ENCODE measurements at places on chromosomes 11 and 22. TPM values are rescaled to one million over a fixed set of nuclear protein-coding genes. Genes with fewer than 3 reads are reported as not detected.

- no peak for DNase-seq
Observed at GRCh38 chr11:17604915-17605233, 57.8 kb downstream of the OTOG start.

GRCh38 chr11:116415095-116415494 is 357.7 kb downstream of the BUD13 start:
- no peak for DNase-seq

- no peak for DNase-seq
Observed at GRCh38 chr11:122731500-122731913, 76.0 kb downstream of the UBASH3B start.

GRCh38 chr11:119897576-119897975 is 168.6 kb upstream of the NECTIN1 start:
- DNase-seq, result no peak

GRCh38 chr11:134480136-134480712 is 68.2 kb upstream of the B3GAT1 start:
- DNase-seq, result no peak

GRCh38 chr11:134557571-134558257 is 145.7 kb upstream of the B3GAT1 start:
- no peak for DNase-seq

- no peak for DNase-seq
Observed at GRCh38 chr22:47286590-47286989, 524.1 kb downstream of the TBC1D22A start.

- DNase-seq, result peak; percentile 86
Observed at GRCh38 chr11:68127714-68128681, 6.8 kb upstream of the CHKA start.

- DNase-seq, result no peak
Observed at GRCh38 chr11:44335052-44335760, 25.3 kb upstream of the ALX4 start.

GRCh38 chr11:106842134-106842533 is 176.1 kb downstream of the GUCY1A2 start:
- DNase-seq, result no peak

DNA sequence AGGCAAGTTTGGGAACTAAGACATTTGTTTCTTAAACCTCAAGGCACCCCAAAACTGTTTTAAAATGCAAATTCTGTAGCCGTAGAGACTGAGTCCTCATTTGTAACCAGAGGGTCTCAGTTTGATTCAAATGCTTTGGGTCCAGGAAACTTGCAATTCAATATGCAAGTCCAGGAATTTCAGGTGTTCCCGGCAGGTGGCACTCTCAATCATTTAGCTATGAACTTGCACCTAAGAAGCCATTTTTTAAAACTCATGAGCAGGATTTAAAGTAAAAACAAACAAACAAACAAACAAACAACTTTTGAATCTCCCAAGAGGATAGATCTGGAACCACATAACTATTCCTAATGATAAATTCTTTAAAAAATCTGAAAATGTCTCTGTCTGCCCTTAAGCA is 8.7 kb upstream of the ABTB2 start:
- no peak for DNase-seq

DNA sequence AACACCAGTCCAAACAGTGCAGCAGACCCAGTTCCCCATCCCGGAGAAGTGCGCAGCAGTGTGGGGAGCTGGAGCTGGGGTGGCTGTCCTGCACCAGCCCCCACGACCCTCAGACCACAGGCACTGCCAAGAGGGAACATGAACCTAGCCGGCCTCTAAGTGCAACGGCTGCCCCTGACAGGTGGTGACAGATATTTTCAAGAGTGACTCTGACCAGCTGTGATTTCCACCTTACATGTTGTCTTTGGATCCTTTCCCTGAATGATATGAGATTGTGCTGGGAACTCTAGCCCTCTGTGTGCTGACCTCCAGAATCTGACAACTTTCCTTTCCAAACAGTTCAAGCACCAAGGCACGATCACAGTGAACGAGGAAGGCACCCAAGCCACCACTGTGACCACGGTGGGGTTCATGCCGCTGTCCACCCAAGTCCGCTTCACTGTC is 12.6 kb downstream of the SERPIND1 start:
- no peak for DNase-seq

- DNase-seq, result no peak
Observed at GRCh38 chr11:66239998-66240780, 28.2 kb upstream of the RAB1B start.

- DNase-seq, result no peak
Observed at GRCh38 chr11:76835928-76836612, 24.6 kb upstream of the ACER3 start.

DNA sequence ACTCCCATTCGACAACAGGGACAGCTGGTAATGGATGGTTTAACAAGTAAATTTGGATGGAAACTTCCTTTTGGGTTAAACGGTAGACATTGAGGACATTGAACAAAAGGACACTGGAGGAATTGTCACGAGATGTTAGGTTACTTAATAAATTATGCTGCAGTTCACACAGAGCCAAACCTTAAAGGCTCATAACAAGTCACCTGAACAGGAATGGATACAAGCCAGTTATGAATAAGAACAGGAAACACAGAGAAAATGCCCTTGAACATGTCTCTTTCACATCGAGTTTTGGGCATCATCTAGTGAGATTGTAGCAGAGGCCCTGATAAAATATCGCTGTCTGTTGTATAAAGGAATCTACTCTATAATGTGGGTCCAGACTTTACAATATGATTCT is 65.6 kb downstream of the CD44 start:
- no peak for DNase-seq

DNA sequence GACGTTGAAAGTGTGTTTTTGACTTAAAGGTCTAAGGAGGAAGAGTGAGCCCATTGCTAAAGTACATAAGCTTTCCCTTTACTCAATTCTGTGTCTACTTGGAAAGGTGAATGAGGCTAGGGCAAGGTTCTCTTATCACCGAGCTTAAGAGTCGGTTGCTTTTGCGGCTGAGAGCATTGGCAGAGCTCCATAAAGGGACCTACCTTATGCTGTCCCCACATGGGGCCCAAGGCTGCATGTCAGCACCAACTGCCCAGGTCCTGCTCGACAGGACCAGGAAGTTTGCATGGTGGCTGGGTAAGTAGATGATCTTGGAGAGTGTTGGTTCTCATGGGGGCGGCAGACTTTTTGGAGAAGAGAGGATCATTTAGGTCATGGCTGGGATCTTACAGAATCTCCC is 91.2 kb downstream of the ZBTB16 start:
- peak; percentile 60 for DNase-seq

GRCh38 chr11:12701811-12702592 is 27.8 kb downstream of the TEAD1 start:
- no peak for DNase-seq

DNA sequence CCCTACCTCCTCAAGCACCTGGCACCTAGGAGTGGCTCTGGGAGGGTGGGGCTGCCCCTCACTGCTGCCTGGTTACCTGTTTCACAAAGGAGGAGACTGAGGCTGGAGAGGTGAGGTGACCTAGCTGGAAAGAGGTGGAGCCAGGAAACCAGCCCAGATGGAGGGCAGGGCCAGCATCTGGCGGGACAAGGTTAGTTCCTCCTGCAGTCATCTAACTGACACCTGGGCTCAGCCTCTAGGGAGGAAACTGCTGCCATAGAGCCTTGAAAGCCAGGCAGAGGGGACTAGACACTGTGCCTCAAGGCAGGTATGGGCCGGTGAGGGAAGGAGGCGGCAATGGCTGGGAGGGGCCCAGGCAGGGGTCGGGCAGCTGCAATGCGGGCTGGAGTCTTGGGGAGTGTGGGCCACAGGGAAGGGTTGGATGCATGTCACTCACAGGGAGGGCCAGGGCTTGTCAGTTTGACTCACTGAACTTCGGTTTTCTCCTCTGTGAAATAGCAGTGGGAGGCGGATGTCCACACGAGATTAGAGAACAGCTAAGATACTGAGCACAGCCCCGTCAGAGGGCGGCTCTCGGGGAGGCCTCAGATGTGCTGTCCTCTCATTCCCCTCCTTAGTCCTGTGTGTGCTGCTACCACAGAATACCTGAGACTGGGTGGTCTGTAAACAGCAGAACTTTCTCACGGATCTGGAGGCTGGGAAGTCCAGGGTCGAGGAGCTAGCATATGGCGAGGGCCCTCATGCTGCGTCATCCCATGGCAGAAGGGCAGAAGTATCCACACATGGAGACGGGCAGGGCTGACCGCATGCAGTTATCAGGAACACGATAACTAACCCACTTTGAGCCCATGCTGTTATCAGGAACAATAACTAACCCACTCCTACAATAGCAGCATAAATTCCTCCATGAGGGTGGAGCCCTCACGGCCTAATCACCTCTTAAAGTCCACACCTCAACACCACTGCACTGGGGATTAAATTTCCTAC is 16.1 kb downstream of the MGAT3 start:
- DNase-seq, result peak; percentile 60

DNA sequence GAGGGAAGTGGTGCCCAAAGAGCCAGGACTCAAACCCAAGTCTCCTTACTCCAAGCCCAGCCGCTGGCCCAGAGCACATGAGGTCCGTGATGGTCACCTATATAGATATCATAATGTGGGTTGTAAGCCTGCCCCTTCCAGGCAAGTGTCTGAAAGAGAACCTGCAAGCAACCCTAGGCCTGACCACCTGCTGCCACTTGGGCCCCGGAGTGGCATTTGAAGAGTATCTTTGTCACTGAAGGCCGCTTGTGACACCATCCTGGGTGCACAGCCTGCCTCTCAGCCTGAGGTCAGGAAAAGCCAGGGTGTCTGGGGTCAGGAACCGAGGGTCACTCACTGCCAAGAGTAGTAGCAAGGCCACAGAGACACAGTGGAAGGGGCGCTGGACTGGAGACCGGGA is 32.4 kb downstream of the OTOG start:
- DNase-seq, result no peak

DNA sequence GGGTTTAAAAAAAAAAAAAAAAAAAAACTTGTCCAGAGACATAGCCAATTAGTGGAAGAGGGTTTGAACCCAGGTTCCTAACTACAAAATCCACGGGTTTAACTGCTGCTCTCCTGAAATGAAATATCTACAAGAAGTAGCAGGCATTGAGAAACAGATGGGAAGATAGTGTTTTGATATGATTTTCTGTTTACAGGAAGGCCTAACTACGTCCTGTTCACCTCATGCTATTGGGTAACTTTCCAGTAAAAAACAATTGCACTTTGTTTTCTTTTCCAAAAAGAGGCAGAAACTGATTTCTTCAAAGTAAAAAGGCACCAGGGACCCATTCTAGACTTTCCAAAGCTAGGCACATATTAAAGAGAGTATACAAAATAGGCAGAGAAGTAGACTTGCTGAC is 5.9 kb upstream of the C11orf91 start:
- DNase-seq, result no peak

GRCh38 chr22:29642694-29643093 is 39.3 kb downstream of the NF2 start:
- DNase-seq, result no peak

GRCh38 chr11:122584670-122585069 is 70.9 kb upstream of the UBASH3B start:
- no peak for DNase-seq

GRCh38 chr11:92297567-92298553 is 73.2 kb downstream of the FAT3 start:
- no peak for DNase-seq

DNA sequence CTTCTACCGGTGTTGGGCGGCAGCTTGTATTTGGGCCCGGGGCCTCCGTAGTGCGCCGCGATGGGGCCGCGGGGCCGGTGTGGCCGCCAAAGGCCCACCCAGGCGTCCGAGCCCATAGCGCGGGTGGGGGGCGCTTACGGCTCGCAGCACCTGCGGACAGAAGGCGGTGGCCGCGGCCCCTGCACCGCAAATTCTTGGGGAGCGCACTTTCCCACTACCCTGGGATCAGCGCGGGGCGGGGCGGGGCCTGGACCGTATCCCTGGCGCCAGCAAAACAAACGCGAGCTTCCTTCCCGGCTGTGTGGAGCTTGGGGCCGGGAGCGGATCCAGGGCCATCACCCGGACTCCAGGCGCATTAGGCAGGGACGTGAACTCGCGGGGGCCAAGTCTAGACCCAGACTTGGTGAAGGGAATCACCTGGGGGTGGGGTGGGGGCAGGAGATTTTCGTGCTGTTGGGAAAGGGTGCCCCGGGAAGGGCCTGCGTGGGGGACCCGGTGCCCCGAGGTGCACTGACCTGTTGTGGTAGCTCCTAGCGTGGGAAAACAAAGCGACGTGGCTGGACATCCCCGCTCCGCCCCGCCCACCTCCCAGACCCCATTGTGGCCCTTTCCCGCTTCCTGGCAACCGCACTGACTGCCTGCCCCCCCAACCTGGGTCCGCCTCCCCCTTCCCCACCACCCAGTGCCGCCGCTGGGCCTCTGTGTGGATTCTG is 2.3 kb upstream of the TYMP start:
- DNase-seq, result no peak

DNA sequence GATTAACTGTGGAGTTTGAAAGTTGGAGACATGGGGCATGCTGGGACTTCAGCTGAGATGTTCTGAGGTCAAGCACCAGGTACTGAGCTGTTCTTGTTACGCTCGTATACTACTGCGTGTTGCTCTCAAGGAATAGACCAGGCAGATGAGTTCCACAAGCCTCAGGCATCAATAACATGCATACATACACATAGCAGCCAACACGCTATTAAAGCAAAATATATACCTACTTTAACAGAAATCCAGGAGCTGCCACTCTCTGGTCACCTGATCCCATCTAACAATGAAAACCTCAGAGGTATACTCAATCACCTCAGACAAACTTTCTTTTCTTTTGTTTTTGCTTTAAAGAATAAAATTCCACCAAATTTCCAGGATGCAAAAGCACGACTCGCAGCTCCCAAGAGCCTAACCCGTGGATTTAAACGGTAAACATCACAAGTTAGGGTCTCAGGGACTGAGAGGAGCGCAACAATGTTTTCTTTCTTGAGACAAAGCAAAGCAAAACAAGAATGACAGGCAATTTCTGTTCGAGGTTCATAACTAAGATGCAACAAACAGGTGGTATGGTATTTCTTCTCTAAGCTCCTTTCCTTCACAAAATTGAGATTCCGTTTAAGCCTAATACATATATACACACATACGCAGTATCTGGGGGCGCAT is 16.5 kb downstream of the BLID start:
- no peak for DNase-seq

GRCh38 chr11:93209466-93209865 is 11.7 kb upstream of the SLC36A4 start:
- DNase-seq, result no peak

DNA sequence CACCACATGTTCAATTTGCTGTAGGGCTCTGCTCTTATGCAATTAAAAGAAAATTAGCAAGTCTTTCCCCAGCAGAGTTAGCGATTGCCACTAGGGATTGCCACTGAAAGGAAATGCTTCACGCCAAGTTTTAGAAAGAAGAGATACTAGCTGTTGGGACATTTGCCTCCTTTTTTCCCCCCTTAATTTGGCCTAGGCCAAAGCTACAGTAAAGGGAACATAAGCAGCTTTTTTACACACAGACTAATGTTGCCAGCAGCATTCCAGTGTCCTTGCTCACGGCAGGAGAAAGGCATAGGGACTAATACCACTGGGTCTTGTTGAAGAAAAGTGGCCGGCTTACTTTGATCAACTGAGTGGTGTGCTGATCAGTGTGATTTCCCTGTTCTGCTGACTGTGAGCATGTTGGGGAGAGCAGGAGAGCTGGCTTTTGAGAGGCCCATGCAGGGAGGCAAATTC is 71.2 kb downstream of the PHF21A start:
- DNase-seq, result no peak

The LTBP3 gene
- total RNA-seq, result 17.1 TPM

The P2RY2 gene
- not detected for total RNA-seq

The FOLH1 gene
- not detected for total RNA-seq

The OR1S2 gene
- total RNA-seq, result not detected

The HEPHL1 gene
- total RNA-seq, result not detected

The GALNT18 gene
- total RNA-seq, result 0.07 TPM
